ENCODE measurements at places on chromosomes 13 and 19. TPM values are rescaled to one million over a fixed set of nuclear protein-coding genes. Genes with fewer than 3 reads are reported as not detected.

EXOC3L2 gene
- 0.89 TPM for total RNA-seq

PLK5 gene
- 0.10 TPM for total RNA-seq

ZNF700 gene
- 16.3 TPM for total RNA-seq

KHSRP gene
- 100 TPM for total RNA-seq

KLHL1 gene
- total RNA-seq, result 0.10 TPM

GRCh38 chr13:107563099-107563925 lies 652.0 kb downstream of the LIG4 start:
- DNase-seq, result no peak

DNA sequence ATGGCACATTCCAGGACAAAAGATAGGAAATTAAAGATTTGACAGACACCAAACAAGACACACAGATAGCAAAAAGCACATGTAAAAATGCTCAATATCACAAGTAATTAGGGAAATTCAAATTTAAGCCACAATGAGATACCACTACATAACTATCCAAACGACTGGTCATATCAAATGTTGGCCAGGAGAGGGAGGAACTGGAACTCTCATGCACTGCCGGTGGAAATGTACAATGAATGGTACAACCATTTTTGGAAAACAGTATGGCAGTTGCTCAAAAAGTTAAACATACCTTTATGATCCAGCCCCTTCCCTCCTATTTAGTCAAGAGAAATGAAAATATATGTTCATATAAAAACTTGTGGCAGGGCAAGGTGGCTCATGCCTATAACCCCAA lies 36.8 kb upstream of the CYP2S1 start:
- no peak for DNase-seq

DNA sequence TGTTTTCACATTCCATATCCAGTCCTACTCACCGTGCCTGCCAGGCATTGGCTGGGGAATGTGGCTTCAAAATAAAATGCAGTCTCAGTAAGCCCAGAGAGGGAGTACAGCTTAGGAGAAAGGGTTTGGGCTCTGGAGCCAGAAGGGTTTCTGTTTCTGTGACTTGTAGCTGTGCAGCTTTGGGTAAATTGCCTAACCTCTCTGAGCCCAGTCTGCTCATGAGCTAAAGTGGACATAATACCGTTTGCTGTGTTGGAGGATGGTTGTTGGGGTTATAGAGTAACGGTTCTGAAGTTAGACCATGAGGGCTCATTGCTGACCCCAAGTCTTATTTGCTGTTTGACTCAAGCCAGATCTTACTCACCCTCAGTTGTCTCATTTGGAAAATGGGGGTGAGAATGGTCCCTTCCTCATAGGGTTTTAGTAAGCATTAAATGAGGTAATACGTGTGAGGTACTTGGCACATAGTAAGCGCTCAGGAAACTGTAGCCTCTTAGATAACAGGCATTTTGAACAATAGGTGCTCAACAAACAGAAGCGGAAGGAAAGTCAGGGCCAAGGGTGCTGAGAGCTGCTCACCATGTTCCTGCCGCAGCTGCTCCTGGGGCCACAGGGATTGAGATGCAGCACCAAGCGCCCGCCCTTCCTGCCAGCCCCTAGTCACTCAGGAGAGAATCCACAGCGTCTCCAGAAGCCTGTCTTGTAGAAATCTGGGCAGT lies 45.5 kb downstream of the C13orf42 start:
- DNase-seq, result no peak

- no peak for DNase-seq
Observed at GRCh38 chr19:56491399-56491798, 14.3 kb upstream of the ZNF667 start.

GRCh38 chr19:41330481-41330880 lies 20.5 kb downstream of the CCDC97 start:
- DNase-seq, result no peak

GRCh38 chr19:34364830-34365462 lies at the start of gene GPI:
GPI (plus strand) TSS chr19:34365196; CDS start chr19:34365267, 71 bp downstream.
- DNase-seq, result no peak

DNA sequence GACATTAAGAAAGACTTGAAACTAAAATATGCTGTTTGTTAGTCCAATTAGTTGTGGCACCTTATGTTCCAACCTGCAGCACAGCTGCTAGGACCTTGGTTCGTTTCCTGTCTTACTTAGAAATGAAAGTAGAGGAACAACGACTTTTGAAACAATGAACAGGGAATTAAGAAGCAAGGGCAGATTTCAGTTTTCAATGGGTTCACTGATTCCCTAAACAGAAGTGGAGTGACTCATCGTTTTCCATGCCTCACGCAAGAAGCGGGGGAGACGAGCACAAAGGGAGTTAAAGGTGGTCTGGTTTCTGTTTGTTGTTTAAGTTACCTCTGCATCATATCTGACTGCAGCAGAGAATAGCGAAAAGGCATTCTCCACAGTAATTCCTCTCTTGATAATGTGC lies 44.8 kb downstream of the PHF11 start:
- DNase-seq, result no peak

GRCh38 chr19:14770944-14771839 lies 7.2 kb downstream of the ADGRE2 start:
- DNase-seq, result no peak

DNA sequence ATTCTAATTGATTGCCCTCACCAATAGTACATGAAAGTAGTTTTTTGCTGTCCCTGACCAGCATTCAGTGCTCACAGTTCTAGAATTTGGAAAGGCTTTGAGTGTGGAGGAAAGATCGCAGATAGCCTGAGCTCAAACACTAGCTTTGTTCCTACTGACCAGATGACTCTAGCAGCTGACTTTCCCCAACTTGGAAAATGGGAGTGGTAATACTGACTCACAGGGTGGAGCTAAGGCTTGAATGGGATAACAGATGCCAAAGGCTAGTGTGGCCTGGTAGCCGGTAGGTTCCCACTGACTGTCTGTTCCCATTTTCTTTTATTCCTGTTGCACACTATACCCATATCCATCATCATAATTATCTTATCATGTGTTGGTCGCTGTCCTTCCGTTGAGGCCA lies 3.7 kb downstream of the ZSCAN22 start:
- no peak for DNase-seq

GRCh38 chr19:12933287-12934072 lies at the start of gene FARSA:
FARSA (minus strand) TSS chr19:12933711; CDS start chr19:12933696, 15 bp downstream.
- DNase-seq, result peak; percentile 93

DNA sequence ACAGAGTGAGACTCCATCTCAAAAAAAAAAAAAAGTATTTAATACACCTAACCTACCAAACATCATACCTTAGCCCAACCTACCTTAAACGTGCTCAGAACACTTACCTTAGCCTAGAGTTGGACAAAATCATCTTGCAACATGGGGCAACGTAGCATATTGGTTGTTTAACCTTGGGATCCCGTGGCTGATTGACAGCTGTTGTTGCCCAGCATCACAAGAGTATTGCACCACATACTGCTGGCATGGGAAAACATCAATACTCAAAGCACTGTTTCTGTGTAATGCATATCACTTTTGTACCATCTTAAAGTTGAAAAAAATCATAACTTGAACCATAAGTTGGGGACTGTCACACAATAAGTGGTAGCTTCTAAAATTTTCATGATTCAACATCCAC lies 73.8 kb upstream of the MIR17HG start:
- no peak for DNase-seq

- no peak for DNase-seq
Observed at GRCh38 chr19:14349426-14349825, 31.8 kb upstream of the ADGRE5 start.

GRCh38 chr13:52934258-52934657 lies 85.8 kb upstream of the PCDH8 start:
- DNase-seq, result no peak

DNA sequence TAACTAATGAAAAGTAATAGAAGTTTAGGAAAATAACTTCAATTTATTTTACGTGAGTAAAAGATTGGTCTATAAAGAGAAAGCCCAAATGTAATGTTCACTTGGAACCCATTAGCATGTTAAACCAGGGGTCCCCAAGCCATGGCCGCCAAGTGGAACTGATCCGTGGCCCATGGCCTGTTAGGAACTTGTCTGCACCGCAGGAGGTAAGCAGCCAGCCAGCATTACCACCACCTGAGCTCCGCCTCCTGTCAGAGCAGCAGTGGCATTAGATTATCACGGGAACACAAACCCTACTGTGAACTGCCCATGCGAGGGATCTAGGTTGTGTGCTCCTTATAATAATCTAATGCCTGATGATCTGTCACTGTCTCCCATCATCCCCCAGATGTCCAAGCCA lies 818.7 kb upstream of the GPC6 start:
- DNase-seq, result no peak

DNA sequence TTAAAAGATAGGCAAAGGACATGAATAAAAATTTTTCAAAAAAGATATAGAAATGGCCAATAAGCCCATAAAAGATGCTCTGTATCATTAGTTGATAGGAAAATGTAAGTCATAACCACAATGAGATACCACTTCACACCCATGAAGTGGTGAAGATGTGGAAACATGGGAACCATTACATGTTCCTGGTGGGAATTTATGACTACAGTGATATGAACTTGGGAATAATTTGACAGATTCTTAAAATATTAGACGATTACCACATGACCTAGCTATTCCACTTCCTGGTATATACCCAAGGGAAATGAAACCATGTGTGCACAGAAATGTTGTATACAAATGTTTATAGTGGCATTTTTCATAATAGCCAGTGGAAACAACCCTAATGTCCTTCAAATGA lies 232.2 kb downstream of the GGACT start:
- peak; percentile 3 for DNase-seq

GRCh38 chr13:75180805-75181455 lies 301.0 kb downstream of the TBC1D4 start:
- DNase-seq, result no peak

- DNase-seq, result no peak
Observed at GRCh38 chr19:41351339-41352245, 2.1 kb downstream of the TGFB1 start.

Measured in skin of body (tissue), 3 donors.